ENCODE measurements at places on chromosomes 11 and 22.

DNA sequence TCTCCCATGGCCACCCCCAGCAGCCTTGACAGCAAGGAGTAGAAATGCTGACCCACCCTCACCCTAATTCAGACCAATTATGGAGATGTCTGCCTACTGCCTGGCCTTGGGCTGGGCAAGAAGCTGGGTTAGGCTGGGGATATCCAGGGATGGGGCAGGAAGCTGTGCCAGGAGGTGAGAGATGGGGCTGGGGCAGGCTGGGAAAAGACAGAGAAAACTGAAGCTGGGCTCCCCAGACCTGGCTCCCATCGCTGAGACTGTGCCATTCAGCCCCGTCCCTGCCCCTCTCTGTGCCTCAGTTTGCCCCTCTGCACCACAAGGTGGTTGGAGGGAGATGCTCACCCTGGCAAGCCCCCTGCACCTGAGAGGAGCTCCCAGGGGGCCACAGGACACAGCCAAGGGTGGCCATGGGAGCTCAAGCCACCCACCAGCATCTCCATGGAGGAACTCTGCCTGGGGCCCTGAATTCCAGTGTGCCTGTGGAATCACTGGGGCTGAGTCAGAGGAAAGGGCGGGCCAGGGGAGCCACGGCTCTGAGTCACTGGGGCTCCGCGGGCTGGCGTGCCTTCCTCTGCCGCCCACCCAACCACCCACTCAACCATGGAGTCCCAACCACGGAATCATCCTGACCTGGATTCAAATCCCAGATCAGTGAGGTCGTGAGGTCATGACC lies 6.0 kb upstream of the CARD10 start:
- peak; percentile 71 for DNase-seq

- DNase-seq, result no peak
Measured at GRCh38 chr11:111733611-111734088, 32.5 kb downstream of the PPP2R1B start.

DNA sequence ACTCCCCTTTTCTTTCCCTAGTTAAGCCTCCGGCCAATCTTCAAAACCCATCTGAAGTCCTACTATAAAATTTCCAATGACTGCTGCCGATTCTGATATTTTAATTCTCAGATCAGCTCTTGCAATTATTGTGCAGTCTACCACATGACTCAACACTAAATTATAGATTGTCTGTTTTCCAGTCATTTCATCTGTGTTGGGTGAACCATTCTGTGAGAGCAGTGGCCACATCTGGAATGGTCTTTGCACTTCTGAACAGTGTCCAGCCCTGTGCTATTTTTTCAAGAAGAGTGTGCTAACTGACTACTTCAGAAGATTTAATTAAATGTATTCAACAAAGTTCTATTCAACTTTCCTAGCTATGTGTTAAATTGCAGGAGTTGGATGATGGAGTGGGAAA lies 47.2 kb upstream of the MMP7 start:
- DNase-seq, result no peak

- DNase-seq, result no peak
Measured at GRCh38 chr11:61728940-61729219, 23.6 kb upstream of the MYRF start.

- DNase-seq, result no peak
Measured at GRCh38 chr11:122405547-122406341, 249.8 kb upstream of the UBASH3B start.

GRCh38 chr22:18034076-18034475 lies 9.7 kb upstream of the MICAL3 start:
- no peak for DNase-seq

GRCh38 chr22:25645266-25645665 lies 80.8 kb downstream of the GRK3 start:
- DNase-seq, result no peak

DNA sequence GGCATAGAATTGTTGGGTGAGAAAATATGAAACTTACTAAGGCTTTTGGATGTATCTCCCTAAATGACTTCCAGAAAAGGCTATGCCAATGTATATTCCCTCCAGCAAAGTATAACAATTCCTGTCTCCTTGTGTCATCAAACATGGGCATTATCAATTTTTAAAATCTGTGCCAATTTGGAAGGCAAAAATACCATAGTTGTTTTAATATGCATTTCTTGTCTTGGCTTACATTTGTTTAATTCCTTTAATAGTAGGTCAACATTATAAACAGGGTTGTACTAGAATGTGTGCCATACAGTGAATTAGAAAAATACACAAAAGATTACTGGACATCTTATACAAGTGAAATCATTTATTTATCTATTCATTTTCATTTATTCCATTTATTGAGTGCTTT lies 41.6 kb downstream of the DCUN1D5 start:
- DNase-seq, result no peak

DNA sequence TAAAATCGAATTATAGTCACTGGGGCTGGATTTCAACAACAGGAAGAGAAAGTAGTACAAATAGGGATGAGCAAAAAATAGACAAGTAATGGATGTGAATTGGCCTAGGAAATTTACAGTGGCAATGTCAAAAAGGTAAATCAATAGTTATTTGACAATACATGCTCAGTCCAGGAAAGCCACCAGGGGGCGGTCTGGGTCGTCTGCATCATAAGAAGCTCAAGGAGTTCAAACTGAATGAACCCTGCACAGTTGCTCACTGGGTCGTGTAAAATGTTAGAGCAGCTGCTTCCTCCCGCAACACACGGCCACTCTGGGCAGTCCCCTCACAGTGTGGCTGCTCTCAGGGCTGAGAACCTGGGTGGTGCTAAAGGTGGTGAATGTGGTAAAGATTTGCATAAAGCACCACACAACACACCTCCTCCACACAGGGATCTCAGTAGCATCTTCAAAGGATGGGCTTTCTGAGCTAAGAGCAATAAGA lies 85.9 kb downstream of the ZNF280B start:
- peak; percentile 70 for DNase-seq

- no peak for DNase-seq
Measured at GRCh38 chr11:98307827-98308491, 712.8 kb upstream of the CNTN5 start.

- peak; percentile 97 for DNase-seq
Measured at GRCh38 chr11:2992234-2992996, at the start of gene NAP1L4. TSS of gene NAP1L4 (minus strand) at chr11:2992329. CDS start at chr11:2979220, 13,109 bp downstream.

DNA sequence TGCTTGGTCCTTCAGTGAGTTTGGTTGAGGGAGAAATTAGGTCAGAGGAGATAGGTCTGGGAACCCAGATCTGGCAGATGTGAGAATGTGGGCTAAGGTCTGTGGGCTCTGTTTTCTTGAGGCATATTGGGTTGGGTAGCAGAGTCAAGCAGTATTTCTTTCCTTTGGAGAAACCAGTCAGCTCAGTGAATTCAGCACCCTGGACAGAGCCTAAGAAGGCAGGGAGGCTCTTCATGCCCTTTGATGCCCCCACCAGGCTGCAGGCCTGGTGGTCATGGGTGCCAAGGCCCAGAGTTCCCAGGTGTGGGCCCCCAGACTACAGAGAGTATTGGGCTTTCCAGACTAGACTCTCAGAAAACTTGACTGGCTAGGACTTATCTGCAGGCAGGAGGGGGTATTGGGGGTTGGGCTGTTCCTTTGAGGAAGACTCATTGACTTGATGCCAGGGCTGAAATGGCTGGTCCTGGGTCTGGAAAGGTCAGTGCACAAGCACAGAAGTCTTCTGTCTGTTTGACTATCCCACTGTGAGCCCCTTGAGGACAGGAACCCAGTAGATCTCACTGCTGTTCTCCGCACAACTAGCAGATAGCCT lies 45.3 kb upstream of the NECTIN1 start:
- DNase-seq, result peak; percentile 41

Data from RKO (cell line).